ENCODE measurements at places on chromosomes 7 and 10.

DNA sequence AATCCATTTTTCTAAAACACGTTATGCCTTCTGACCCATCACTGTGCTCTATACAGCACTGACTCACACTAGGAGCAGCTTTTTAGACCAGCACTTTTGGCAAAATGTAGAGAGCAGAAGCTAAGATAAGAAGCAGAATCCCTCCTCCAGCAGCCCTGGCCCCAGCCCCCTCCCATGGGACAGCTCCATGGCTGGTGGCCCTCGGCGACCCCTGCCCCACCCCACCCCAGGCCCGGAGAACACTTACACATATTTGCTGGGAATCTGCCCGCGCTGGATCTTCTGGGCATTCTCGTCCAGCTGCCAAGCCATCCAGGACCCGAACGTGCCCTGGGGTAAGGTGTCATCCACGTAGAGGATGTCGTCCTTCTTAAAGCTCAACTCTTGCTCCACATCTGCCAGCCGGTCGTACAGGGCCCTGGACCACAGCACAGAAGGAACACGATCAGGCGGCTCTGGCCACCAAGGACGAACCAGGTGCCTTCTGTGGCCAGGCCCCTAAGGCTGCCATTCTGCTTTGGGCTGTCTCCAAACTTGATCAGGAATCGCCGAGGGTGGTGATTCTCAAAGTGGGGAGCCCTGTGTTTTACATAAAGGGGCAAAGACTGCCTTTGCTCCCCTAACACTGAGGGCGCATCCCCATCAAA is 119.9 kb downstream of the DLG5 start:
- no peak for DNase-seq

DNA sequence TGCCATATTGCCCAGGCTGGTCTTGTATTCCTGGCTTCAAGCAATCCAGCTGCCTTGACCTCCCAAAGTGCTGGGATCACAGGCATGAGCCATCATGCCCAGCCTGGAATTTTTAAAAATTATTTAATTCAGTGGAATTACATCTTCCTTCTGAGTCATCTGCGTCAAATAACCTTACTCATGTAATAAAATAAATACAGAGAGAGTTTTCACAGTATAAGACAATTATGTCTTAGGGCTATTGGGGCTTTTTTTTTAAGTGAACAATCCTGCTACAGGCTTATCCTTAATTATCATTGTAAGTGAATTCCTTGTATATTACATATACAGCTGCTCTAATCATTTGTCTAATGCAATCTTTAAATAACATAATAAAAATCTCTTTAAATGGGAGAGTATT is 108.3 kb downstream of the MAPK8 start:
- no peak for DNase-seq

DNA sequence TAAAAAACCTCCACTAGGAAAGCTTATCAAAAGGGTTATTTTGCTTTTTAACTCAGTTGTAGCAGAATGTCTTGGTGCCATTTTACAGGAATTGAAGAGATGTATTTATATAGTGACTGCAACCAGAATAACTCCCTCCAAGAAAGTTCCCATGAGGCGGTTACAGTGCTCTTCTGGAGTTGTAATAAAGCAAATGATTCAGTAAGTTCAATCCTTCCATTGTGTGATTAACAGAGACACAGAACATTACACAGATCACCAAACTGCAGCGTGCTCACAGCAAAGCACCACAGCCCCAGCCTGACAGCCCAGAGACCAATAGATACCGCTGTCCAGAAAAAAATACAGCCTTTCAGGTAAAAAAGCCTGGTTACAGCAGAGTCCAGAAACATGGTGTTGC is 21.9 kb upstream of the CABCOCO1 start:
- DNase-seq: no peak

DNA sequence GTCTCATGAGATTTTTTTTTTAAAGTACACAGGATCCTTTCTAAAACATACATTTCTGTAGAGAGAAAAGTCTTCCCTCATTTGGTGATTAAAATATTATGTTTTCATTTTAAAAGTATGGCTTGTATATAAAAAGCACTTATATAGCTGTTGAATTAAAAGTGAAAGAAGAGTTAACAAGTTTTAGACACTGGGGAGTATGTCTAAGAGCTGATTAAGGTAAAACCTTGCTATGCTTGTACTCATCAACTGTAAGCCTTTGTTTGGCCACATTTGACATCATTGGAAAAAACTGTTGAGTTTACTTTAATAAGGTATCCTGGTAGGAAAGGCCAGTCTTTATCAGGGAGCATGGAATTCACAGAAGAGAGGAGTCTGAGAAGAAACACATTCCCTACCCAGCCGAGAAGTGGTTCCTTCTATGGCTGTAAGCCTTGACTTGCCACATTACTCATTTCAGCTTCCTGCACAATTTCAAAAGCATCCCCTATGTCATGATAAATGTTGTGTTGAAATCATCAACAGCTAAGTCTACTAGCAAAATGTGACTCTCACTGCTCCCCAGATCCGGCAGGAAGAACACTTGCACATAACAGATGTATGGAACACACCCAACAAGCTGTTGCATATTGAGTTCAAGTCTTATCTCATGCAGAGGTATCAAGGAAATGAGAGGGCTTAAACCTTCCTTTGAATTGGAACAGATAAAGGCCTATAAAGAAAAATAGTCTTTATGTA is 171.8 kb upstream of the CDK1 start:
- DNase-seq: no peak

- no peak for DNase-seq
Measured at GRCh38 chr10:69965919-69966662, 86.6 kb upstream of the MACROH2A2 start.

GRCh38 chr10:25766213-25766612 is 167.8 kb upstream of the MYO3A start:
- no peak for DNase-seq

DNA sequence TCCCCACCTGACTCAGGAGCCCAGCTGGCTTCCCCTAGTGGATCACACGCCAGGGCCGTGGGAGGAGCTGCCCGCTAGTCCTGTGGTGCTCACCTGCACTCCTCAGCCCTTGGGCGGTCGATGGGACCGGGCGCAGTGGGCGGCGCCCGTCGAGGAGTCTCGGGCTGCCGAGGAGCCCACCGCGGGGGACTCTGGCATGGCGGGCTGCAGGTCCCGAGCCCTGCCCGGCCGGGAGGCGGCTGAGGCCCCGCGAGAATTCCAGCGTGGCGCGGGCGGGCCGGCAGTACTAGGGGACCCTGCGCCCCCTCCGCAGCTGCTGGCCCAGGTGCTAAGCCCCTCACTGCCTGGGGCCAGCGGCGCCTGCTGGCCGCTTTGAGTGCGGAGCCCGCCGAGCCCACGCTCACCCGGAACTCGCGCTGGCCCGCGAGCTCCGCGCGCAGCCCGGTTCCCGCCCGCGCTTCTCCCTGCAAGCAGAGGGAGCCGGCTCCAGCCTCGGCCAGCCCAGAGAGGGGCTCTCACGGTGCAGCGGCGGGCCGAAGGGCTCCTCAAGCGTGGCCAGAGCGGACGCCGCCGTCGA is 367.9 kb downstream of the TYW1 start:
- DNase-seq: no peak

DNA sequence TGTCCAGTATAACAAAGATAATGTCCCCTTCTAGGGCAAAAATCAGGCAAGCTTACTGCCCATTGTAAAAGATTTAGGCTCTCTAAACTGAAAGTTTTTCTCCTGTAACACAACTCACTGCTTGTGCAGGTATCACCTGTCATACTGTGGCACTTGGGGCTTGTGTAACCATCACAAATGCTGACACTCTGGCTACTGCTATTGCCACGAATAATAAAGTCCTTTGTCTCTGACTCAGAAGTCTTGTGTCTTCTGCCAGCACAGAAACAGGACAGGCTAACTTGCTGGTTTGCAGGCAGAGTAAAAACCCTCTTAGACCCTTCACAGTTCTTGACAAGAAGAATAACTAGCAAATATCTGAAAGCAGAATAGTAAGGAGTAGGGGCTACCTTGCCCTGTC is 273.9 kb downstream of the RPS24 start:
- no peak for DNase-seq

DNA sequence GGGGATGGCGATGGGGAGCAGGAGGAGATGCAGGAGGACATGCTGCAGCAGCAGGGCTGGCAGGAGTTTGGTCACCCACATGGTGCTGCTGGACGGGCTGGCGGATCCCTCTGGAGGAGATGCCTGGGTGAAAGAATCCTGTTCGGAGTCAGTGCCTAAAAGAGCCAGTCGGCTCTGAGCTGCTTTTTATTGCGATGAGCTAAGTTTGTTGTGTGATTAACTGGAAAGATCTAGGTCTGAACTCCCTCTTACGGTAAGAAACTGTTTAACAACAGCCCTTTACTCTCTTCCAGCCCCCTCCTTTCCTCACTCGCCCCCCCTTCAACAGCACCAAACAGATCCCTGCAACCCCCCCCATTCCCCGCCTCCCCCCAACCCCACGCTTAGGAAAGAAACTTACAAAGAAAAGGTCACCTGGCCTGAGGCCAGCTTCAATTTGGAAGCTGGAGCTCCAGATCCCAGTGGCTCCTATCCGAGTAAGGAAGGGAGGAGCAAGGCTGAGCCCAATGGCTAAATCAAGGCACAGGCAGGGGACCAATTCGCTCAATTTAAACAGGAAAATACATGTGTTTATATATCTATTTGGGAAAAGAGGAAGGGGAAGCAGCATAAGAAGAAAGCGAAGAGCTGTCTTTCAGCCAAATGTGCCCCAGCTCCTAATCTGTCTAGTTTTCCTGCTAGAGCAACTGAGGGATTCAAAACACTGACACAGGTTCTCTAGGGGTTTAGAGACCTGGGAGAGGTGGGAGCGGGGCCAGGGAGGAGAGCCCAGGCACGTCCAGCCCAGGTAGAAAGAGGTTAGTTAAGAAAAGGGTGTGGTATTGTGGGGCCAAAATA is at the start of gene HGF:
Gene HGF (minus strand): TSS at position 157 of the 837 bp plus-strand sequence. CDS start 76 bp downstream, at position 81.
- no peak for DNase-seq

DNA sequence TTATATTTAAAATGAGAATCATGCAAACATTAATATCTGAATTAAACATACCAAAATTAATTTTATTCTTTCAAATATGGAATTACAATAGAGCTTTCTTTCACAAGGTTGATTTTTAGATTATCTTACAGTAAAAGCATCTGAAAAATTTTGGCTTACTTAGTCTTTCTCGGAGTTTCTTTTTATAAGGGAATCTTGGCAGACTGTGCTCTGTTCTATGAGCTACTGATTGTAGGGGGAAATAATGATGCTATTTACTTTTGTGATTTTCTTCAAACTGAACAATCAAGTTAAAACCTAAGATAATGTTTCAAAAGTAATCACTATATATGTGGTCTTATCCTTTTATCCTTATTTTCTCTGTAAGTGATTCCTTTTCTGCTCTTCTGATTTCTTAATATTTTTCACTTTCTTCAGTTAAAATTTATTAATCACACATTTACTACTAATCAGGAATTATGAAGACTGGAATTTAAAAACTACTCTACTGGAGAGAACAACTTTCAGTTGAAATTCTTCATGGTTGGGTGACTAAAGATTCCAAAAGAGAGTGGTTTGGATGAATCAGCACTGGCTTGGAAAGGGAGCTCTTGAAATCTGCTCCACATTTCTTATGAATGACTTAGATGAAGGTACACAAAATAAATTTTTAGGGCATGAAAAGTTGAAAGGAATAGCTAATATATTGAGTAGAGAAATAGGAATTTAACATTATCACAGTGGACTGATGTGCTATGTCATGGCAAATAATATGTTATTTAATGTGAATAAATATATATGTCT is 103.9 kb downstream of the PPP1R9A start:
- no peak for DNase-seq

- no peak for DNase-seq
Measured at GRCh38 chr7:114070246-114070645, 151.4 kb upstream of the PPP1R3A start.

- no peak for DNase-seq
Measured at GRCh38 chr7:41459623-41460261, 243.1 kb downstream of the INHBA start.

DNA sequence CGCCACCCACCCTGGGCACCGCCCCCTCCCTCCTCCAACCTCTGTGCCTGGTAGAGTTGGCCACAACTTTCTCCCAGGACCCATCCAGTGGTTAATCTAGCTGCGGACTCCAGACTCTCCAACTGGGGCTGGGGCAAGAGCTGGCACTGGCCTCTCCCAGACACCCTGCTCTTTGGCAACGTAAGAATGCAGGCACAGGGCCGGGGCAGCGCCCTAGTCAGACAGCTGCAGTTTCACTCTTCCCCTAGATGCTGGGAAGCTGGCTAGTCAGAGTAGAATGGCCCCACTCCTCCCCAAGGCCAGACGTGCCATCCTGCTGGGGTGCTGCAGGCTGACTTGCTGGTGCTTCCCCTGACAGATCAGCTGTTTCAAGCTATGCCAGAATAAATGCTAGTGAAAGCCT is 22.1 kb downstream of the HSPA12A start:
- no peak for DNase-seq

DNA sequence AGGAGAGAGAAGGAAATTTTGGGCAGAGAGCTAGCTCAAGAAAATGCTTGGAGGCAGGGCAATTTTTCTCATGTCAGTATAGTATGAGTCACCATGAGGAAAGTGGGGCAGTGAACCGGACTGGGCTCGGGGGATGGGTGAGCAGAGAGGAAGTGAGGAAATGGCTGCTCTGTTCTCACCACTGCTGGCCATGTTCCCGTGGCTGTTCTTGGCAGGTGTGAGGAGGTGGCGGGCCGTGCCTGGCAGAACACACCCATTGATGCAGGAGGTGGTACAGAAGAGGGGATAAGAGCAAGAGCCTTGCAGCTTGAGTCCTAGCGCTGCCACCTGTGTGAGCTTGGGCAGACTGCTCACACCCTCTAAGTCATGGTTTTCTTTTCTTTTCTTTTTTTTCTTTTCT is 304.4 kb upstream of the LYZL1 start:
- peak; percentile 4 for DNase-seq

GRCh38 chr7:24800073-24800472 is 42.8 kb upstream of the GSDME start:
- DNase-seq: no peak

GRCh38 chr10:14366760-14367159 is 36.0 kb upstream of the FRMD4A start:
- no peak for DNase-seq

GRCh38 chr7:43763183-43763582 is 4.7 kb downstream of the BLVRA start:
- no peak for DNase-seq

DNA sequence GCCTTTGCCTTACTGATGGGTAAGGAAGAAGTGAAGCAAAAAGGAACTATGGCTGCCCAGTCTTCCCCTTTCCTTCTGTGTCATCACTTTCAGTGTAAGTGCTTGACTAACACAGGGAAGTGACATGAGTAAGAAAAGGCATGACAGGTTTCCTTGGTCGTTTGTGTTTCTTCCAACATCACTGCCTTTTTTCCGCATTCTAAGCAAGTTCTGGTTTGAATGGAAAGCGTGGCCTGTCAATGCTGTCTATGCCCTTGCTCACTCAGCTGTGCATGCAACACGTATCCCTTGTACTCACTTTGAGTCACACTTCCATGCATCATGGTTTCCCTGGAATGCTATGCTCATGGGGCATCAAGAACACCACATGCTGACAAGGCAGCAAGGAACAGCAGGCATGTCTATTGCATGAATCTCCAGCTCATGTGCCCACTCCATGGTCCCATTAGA is 111.8 kb downstream of the OAT start:
- no peak for DNase-seq
